ENCODE measurements at places on chromosomes 1 and 21. TPM values are rescaled to one million over a fixed set of nuclear protein-coding genes. Genes with fewer than 3 reads are reported as not detected.
A peak's percentile ranks its signal among the peaks of the same experiment; 100 is the strongest.

GRCh38 chr1:93080179-93080823 is 1.2 kb downstream of the MTF2 start:
- peak overlapping the region; percentile 82 for H3K27ac ChIP-seq
- H3K27me3 ChIP-seq = no peaks in the 10 kb centered on the region
- peaks cover 19% of the 10 kb centered on the region for H3K4me1 ChIP-seq

DNA sequence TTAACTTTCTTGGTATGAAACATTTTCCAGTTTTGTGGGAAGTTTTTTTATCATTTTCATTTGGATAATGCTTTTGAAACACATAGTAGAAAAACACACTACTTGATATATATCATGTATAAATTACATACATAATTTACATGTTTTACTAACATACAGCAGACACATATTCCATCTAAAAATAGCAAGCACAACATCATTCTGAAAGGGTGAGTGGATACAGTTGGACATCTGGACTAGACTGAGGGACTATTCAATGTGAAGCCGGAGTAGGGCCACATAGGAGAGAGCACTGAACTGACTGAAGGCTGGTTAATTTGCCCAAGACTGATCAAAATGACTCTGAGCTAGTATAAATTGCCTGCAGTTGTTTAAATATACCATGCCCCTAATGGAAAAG is 11.7 kb downstream of the CDKN2C start:
- H3K4me3 ChIP-seq = peak overlapping the region; percentile 15

DNA sequence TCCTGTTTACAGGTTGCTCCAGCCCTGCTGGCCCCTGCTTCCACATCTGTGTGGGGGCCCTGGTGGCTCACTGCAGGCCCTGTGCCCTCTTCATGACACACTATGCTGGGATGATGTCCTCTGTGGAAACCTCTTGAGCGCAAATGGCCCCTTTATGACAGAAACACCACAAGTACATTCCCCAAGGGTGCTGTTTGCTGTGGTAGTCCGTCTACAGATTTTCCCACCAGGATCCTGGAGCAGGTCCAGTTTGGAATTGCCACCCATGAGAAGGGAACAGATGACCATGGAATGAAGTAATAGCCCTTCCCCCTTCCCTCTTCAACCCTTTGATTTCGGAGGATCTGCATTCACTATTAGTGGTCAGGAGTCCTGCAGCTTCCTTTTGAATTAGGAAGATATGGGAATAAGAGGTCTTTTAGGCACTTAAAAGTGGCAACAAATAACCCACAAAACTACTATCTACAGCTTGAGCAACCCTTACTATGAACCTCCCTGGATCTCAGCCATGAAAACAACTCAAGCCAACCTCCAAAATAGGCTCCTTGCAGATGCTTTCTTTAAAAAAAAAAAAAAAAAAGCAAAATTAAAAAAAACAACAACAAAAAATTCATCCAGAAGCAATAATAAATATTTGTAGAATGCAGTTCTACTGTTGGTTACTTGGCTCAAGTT is 121.9 kb upstream of the TSPAN2 start:
- H3K27ac ChIP-seq = no peak overlapping the region
- no peak overlapping the region for H3K4me3 ChIP-seq
- no peak for DNase-seq
- H3K36me3 ChIP-seq = no peaks in the 10 kb centered on the region
- no peaks in the 10 kb centered on the region for H3K27me3 ChIP-seq

DNA sequence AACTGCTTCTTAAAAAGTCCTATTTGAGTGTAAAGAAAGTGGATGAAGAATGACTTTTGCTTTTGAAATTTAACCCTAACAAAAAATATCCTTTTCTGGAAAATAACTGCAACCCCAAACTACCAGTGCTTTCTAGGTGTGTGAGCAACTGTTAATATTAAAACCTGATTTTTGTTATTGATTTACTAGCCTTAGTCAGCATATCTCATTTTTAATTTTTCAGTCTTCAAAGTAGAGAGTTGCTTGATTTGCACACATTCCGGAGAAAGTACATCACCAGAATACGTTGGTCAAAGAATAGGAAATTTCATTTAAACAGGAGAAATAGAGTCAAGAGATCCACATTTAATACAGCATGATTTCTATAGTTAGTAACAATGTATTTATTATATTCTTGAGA is 141.8 kb upstream of the ADAMTS5 start:
- peaks cover 14% of the 10 kb centered on the region for H3K4me1 ChIP-seq
- H3K27me3 ChIP-seq = no peaks in the 10 kb centered on the region
- no peaks in the 10 kb centered on the region for H3K36me3 ChIP-seq
- no peak for DNase-seq
- no peak overlapping the region for H3K27ac ChIP-seq

SH2D1B gene
- total RNA-seq = not detected

DNA sequence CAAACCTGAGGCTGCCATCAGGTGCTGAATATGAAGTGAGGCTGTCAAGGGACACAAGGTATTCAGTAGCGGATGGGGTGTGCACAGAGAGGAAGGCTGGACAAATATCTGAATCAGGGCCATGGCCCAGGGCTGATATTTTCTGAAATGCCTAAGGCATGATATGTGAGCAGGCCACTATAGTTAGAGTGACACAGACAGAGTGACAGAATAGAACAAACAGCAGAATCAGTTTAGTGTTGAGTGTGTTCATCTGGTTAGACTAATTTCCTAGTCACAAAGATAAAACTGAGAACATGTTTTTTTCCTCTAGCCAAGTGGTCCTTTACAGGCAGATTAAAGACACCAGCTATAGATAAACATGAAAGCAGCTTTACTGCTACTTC is 3.9 kb downstream of the OVAAL start:
- H3K27me3 ChIP-seq = no peaks in the 10 kb centered on the region
- no peak overlapping the region for H3K27ac ChIP-seq
- no peak for DNase-seq

Measured in SJSA1 (cell line).